ENCODE measurements at places on chromosomes 1 and 21.

- no peak for DNase-seq
Measured at GRCh38 chr1:26827663-26828062, 1.2 kb downstream of the ZDHHC18 start.

DNA sequence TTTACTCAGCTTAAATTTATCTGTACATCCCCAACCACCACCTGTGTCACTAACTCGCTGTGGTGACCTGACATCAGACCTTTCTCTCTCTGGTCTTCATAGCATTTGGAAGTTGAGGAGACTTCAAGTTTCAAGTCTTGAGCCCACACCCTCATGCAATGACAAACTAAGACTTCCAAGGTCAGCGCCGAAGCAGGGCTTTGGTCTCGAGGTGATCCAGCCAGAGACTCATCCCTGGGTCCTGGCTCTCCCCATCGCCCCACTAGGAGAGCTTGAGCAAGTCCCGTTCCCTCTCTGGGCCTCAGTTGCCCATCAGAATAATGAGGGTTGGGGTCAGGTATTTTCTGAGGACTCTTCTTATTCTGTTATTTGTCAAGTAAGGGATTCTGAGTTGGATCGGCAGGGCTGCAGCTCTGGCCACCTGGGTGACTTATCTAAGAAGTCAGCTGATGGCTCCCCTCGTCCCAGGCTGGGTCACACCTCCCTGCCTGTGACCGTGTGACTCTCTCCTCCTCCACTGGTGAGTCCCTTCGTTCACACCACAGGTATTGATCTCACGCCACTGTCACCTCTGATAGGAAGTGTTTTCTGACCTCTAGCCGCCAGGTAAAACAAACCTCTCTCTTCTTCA is 143.7 kb upstream of the RUNX3 start:
- no peak for DNase-seq

DNA sequence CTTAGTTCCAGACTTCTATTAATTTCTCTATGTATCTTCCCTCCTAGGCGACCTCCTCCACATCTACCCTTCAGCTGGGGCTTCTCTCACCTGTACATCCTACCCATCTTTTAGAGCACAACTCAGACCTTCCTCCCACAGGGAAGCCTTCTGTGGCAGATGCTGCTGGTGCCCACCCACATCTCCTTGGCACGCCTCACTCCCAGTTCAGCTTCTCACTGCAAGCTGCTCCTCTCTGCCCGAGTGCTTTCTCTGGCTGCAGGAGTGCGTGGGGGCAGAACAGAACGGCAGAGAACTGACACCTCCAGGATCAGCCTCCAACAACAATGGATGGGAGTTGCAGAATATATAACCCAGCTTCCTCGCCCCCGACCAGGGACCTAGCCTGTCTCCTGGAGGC is 36.5 kb downstream of the ZBTB18 start:
- no peak for DNase-seq

DNA sequence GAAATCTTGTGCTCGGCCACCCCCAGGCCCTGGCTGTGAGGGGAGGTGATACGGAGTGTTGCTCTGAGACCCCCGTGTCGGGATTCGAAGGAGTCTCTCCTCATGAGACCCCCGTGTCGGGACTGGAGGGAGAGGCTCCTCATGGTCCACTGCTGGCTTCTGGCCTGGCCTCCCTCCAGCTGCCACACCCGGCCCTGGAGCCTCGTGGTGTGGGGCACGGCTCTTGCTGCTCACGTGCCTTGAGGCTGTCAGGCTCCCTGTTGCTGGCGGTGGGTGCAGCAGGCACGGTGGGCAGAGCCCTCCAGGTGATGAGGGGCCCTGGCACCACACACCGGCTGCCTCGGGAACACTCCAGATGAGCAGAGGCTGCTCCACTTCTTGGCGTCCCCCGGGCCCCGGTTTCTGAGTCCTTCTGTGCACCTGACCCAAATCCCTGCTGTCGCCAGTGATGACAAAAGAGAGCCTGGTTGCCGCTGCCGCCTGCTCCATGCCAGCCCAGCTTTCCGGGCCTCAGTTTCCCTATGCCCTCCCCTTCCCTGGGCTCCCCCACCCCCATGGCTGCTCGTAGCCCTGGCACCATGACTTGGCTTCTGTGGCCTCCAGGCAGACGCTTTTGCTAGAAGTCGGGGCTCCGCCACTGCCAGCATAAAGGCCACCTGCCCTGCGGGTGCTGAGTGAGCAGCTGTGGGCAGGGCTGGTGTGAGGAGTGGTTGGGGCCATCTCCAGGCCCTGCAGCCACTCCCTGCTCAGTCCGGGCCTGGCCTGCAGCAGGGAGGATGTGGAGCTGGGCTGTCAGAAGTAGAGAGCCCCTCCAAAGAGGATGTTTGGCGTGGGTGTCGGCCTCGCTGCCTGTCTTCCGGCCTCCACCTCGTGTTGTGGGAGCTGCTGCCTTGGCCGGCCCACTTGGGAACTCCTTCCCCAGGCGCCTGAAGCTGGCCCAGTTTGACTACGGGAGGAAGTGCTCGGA is 11.8 kb downstream of the TMEM240 start:
- DNase-seq = no peak

GRCh38 chr1:202593845-202594244 is 116.4 kb downstream of the SYT2 start:
- DNase-seq = no peak

GRCh38 chr1:176880955-176881595 is 283.4 kb downstream of the ASTN1 start:
- DNase-seq = no peak

- no peak for DNase-seq
Measured at GRCh38 chr1:6448749-6449631, 17.0 kb downstream of the TNFRSF25 start.

GRCh38 chr21:44301961-44302406 is 2.1 kb downstream of the PFKL start:
- DNase-seq = no peak

- DNase-seq = no peak
Measured at GRCh38 chr1:14915356-14916054, 238.0 kb upstream of the TMEM51 start.

DNA sequence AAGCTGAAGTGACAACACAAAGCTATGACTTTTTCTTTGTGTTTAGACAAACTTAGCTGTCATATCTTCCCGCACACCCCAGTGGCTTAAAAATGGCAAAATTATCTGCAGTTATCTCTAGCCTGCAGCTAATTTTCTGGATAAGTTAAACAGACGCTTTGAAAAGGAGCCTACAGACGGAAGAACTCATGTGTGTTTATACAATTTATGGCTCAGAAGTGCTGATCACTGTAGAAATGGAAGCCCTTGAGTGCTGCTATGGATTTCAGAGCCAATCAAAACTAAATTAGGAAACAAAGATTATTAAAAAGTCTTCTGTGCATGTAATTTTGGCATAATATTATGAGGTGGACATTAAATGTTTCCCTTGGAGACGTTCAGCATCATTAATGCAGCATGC is 11.6 kb downstream of the NTNG1 start:
- DNase-seq = no peak

- DNase-seq = no peak
Measured at GRCh38 chr1:39954324-39954869, 548 bp upstream of the MFSD2A start.

Measured in GM04503 (cell line).